ENCODE measurements at places on chromosomes 13 and 19. TPM values are rescaled to one million over a fixed set of nuclear protein-coding genes. Genes with fewer than 3 reads are reported as not detected.

GRCh38 chr13:79194272-79194671, 211.8 kb downstream of the RBM26 start:
- no peaks in the 10 kb centered on the region for H3K36me3 ChIP-seq
- no peaks in the 10 kb centered on the region for H3K27me3 ChIP-seq
- no peak overlapping the region for H3K4me3 ChIP-seq
- H3K4me1 ChIP-seq: no peaks in the 10 kb centered on the region

GRCh38 chr13:94160875-94161274, 318.6 kb downstream of the DCT start:
- H3K36me3 ChIP-seq: no peaks in the 10 kb centered on the region
- no peaks in the 10 kb centered on the region for H3K4me1 ChIP-seq
- no peak overlapping the region for H3K27ac ChIP-seq
- H3K27me3 ChIP-seq: no peaks in the 10 kb centered on the region
- no peak for DNase-seq

GRCh38 chr19:10846500-10847202, 1.6 kb upstream of the C19orf38 start:
- H3K27me3 ChIP-seq: peaks cover 4% of the 10 kb centered on the region
- H3K36me3 ChIP-seq: no peaks in the 10 kb centered on the region
- H3K4me1 ChIP-seq: no peaks in the 10 kb centered on the region
- DNase-seq: no peak
- no peak overlapping the region for H3K27ac ChIP-seq

- no peak overlapping the region for H3K27ac ChIP-seq
- peaks cover 20% of the 10 kb centered on the region for H3K27me3 ChIP-seq
- H3K36me3 ChIP-seq: no peaks in the 10 kb centered on the region
These were observed 20.3 kb downstream of the PLA2G4C start for GRCh38 chr19:48090281-48090802.

DNA sequence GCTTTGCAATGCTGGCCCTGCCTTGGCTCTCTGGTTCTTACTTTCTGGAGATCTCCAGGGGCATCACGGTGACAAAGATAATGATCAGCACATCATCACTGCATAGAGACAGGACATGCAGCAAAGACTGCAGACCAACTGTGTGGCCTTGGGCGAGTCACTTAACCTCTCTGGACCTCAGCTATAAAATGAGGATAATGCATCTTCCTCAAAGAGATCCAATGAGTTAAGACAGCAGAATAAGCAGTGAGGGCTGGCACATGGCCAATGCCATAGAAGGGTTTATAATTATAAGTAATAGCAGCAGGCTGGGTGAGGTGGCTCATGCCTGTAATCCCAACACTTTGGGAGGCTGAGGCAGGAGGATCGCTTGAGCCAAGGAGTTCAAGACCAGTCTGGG, 2.4 kb downstream of the MAG start:
- H3K27me3 ChIP-seq: peaks cover 25% of the 10 kb centered on the region
- no peaks in the 10 kb centered on the region for H3K36me3 ChIP-seq
- H3K27ac ChIP-seq: no peak overlapping the region
- peak; percentile 54 for DNase-seq
- no peak overlapping the region for H3K4me3 ChIP-seq

DNA sequence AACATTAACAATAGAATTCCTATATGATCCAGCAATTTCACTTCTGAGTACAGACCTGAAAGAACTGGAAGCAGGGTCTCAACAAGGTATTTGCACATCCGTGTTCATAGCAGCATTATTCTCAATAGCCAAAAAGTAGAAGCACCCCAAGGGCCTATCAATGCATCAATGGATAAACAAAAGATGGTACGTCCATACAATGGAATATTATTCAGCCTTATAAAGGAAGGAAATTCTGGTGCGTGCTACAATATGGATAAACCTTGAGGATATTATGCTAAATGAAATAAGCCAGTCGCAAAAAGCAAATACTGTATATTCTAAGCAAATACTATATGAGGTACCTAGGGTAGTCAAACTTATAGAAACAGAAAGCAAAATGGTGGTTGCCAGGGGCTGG, 30.8 kb upstream of the CEBPA start:
- no peak overlapping the region for H3K27ac ChIP-seq
- H3K4me1 ChIP-seq: no peaks in the 10 kb centered on the region
- H3K4me3 ChIP-seq: no peak overlapping the region
- H3K36me3 ChIP-seq: no peaks in the 10 kb centered on the region

- H3K4me1 ChIP-seq: no peaks in the 10 kb centered on the region
- peaks cover 6% of the 10 kb centered on the region for H3K27me3 ChIP-seq
- no peak overlapping the region for H3K4me3 ChIP-seq
These were observed 135.0 kb downstream of the TM9SF2 start for GRCh38 chr13:99636306-99636705.

The LYPD3 gene
- 0.88 TPM for total RNA-seq

- DNase-seq: peak; percentile 75
- no peaks in the 10 kb centered on the region for H3K27me3 ChIP-seq
- H3K36me3 ChIP-seq: no peaks in the 10 kb centered on the region
- no peak overlapping the region for H3K27ac ChIP-seq
- H3K4me3 ChIP-seq: no peak overlapping the region
These were observed 42.0 kb downstream of the LNX2 start for GRCh38 chr13:27578121-27579030.

The APC2 gene
- 0.29 TPM for total RNA-seq

The AMH gene
- under 0.01 TPM for total RNA-seq

DNA sequence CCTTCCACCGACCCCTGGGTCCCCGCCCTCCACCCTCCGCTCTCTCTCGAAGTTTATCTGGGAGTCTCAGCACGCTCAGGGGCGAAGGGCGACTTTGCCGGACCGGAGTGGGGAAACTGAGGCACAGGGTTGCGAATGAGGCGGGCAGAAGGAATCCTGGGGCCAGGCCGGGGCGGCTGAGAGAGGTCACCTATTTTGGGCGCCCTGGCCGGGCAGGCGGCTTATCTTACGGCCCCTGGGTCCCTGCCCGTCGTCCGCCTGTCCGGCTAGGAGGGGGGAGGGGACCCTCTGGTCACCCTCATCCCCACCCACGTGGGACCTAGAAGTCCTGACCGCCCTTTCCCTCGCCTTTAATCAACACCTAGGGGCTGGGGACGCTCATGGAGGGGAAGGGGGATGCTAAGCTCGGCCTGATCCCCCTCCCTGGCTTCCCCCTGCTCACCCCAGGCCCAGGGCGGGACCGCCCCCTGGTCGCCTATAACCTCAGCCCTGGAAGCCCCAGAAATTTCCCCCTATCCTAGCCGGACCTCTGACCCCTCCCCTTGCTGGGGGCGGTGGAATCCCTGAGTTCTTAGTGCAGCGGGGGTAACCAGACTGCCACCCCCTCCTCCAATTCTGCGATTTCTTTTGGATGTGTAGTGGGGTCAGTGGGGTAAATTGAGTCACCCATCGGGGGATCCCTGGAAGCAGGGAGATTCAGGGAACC, 556 bp downstream of the TRIP10 start:
- peaks cover 5% of the 10 kb centered on the region for H3K36me3 ChIP-seq
- H3K27ac ChIP-seq: peak overlapping the region; percentile 17
- DNase-seq: peak; percentile 90
- H3K4me1 ChIP-seq: peaks cover 45% of the 10 kb centered on the region

The C5AR2 gene
- 2.5 TPM for total RNA-seq

DNA sequence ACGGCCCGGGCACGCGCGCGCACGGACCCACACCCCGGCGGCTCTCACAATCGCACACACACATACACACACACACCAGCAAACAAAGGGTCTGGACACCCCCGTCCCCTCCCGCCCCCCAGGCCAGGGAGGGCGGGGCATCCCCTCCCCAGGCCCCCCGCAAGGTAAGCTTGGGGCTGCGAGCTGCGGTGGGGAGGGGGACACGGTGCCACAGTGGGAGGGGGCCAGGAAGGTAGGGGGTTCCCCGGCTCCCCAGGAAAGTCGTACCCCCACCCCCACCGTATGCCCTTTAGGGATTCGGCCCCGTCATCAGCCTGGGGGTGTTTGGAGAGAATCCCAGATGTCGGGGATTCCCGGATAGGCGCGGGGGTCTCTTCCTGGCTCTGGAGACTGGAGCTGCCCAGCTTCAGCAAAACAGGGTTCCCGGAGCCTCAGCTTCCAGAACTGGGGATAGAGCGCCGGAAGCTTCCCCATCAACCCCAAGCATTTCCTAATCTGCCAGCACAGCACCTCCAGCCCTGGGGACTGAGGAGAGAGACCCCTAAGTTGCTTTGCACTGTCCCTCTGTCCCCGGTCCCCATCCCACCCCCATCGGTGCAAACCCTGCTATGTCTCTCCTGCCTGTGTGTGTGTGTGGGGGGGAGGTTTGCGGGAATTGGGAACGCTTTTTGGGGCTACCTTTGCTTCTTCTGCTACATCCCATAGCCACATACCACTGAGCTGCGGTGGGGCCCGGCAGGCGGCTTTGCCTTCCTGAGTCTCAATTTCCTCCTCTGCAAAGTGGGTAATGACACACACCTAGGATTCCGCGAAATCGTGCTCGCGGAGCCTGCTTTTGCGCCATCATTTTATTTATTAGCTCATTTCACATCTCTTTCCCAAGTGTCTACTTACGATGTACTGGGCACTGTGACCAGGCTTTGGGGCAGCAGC, 1.8 kb upstream of the CDC37 start:
- peak overlapping the region; percentile 100 for H3K4me3 ChIP-seq
- peaks cover 46% of the 10 kb centered on the region for H3K4me1 ChIP-seq
- peak; percentile 84 for DNase-seq

DNA sequence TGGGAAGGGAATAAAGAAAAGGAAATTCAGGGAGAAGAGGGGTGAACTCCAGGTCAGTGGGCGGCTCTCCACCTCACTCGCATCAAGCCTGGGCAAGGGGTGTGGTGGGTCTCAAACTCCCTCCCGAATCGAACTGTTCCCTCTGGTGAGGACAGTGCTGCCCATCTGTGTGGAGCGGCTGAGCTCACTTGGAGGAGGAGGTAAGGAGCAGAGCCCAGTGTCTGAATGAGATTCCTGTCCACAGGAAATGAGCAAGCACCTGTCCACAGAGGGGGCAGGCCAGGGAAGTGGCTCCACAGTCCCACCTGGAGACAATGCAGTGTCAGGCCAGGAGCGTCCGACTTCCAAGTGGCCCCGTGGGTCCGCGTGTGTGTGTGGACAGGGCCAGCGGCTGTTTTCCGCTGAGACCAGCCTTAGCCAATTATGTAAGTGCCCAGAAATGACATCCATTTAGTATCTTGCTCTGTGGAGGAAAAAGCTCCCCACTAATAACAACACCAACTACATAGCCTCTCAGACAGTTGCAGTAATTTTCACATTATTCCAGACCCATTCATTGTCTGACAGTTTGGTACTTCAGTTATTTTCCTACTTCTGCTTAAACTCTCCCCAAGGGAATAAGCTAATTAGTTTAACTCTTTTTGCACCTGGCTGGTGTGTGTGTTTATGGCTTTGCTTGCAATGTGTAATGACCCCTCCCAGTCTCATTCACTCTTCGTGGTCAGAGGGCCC, 114.6 kb downstream of the SOX1 start:
- H3K27me3 ChIP-seq: no peaks in the 10 kb centered on the region
- no peak overlapping the region for H3K4me3 ChIP-seq
- H3K4me1 ChIP-seq: no peaks in the 10 kb centered on the region
- DNase-seq: no peak
- no peak overlapping the region for H3K27ac ChIP-seq
- no peaks in the 10 kb centered on the region for H3K36me3 ChIP-seq

- H3K36me3 ChIP-seq: no peaks in the 10 kb centered on the region
- peaks cover 6% of the 10 kb centered on the region for H3K4me1 ChIP-seq
- no peak for DNase-seq
- H3K27ac ChIP-seq: no peak overlapping the region
These were observed 12.1 kb downstream of the SETDB2 start for GRCh38 chr13:49456156-49456555.

GRCh38 chr19:41422955-41423354, 4.2 kb downstream of the B3GNT8 start:
- DNase-seq: peak; percentile 2
- H3K27ac ChIP-seq: no peak overlapping the region
- H3K27me3 ChIP-seq: no peaks in the 10 kb centered on the region
- peaks cover 29% of the 10 kb centered on the region for H3K36me3 ChIP-seq

DNA sequence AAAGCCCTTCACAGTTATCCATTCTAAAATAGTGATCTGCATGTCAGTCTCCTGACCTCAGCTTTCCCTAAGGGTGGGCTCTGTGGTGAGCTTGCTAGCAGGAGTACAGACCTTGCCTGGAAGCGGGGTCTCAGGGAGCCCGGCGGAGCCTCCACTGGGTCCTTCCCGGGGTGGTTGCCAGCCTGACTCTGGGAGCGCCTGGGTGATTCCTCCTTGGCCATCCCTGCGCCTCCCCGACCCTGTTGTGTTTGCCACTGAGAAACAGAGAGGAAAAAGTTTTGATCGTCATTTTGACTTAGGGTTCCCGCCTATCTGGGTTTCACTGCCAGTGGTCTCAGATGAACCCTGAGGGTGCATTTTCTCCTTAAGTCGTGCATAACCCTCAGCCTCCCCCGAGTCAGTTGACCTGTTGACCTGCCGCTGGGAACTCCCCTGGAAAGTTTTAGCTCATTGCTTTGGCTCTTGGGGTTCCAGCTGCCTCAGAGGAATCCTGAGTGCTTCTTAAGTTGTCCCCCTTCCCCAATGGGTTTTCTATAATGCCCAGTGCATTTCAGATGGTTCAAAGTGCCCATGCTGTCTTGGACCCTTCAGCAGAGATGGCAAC, 117.8 kb downstream of the RAB20 start:
- DNase-seq: no peak
- peaks cover 35% of the 10 kb centered on the region for H3K4me1 ChIP-seq
- H3K27me3 ChIP-seq: no peaks in the 10 kb centered on the region
- peak overlapping the region; percentile 71 for H3K27ac ChIP-seq
- no peak overlapping the region for H3K4me3 ChIP-seq

DNA sequence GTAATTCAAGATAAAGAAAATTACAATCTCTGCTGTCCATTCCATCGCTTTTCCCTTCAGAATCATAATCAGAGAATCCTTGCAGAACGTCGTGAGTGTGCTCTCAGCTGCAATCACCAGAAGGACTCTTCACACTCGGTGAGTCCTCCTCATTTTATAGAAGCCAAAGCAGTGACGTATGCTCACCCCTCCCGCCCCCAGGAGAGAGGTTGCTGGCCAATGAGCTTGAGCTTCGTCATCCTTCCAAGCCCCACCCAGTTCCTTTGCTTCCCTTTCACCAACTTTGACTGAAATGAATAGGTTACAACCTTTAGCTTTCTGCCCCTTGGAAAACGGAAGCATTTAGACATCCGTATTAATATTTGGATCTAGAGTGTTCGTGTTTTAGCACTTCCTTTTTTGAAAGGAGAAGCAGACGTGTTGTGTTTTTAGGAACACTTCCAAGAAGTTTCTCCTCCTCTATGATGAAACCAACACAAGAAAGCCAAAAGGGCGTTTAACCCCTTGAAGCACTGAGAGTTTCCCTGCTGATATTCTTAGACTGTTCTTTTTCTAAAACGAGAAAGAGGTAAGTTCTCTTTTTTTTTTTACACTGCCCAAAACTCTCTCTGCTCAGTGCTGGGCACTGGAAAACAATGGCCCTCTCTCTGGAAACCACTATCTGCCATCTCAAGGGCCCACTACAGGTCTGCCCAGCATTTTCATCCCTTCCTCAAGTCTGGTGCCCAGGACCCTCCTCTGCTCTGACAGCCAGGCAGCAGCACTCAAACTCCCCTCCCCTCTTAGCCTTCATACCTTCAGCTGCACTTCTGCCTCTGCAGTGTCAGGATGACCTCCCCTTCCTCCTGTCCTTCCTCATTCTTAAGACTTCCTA, 44.3 kb upstream of the CEACAM21 start:
- peaks cover 4% of the 10 kb centered on the region for H3K4me1 ChIP-seq
- no peaks in the 10 kb centered on the region for H3K36me3 ChIP-seq
- DNase-seq: peak; percentile 52
- peak overlapping the region; percentile 50 for H3K4me3 ChIP-seq

Data from osteoblast (primary cell).